ENCODE measurements at places on chromosomes 16 and 17.
A peak's percentile ranks its signal among the peaks of the same experiment; 100 is the strongest.

GRCh38 chr16:50133214-50133613, 19.9 kb upstream of the TENT4B start:
- no peak for DNase-seq

- DNase-seq = no peak
Observed at GRCh38 chr17:63431939-63432804, 13.9 kb downstream of the CYB561 start.

GRCh38 chr16:89924297-89924924, 1.3 kb downstream of the TUBB3 start:
- DNase-seq = peak; percentile 45

GRCh38 chr17:47066095-47066494, 87.0 kb upstream of the RPRML start:
- DNase-seq = no peak

DNA sequence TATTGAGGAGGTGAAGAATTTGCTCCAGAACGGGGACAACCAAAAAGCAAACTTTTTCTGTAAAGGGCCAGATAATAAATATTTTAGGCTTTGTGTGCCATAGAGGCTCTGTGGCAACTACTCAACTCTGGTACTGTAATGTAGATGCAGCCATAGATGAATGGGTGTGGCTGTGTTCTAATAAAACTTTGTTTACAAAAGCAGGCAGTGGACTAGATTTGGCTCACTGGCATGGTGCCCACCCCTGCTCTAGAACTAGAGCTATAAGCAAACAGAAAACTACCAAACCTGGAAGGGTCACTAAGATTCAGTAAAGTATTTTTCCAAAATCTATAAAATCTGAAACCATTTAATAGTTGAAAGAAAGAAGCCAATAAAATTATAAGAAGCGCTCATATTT, 24.6 kb upstream of the SMURF2 start:
- DNase-seq = no peak

DNA sequence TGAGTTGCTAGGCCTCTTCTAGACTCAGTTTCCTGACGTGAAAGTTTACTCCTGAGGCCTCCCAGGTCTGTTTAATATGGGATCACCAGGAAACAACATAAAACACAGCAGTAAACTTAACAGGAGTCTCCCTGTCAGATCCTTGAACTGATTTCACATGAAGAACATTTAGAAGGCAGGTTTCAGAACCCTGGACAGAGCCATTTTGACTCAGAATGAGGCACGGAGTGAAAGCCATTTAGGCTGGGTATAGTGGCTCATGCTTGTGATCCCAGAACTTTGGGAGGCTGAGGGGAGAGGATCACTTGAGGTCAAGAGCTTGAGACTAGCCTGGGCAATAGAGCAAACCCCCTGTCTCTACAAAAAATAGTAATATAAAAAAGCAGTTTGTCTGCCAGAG, 289.1 kb downstream of the CA10 start:
- DNase-seq = peak; percentile 25

- DNase-seq = no peak
Observed at GRCh38 chr17:65592125-65592965, 30.9 kb upstream of the AXIN2 start.

DNA sequence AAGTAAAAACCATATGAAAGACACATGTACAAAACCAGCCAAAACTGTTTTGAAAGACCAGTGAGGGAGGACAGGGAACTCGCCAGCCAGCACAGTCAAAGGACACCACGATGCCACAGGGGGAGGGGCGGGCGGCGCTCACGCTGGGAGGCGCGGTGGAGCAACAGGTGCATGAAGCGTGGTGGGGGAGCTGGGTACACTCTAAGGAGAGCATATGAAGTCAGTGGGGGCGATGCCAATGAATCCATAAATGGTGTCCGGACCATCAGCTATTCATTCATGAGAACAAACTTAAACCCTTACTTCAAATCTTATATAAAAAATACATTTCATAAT, 101.0 kb upstream of the DNAH17 start:
- no peak for DNase-seq

GRCh38 chr16:76444832-76445231, 167.6 kb downstream of the CNTNAP4 start:
- no peak for DNase-seq

DNA sequence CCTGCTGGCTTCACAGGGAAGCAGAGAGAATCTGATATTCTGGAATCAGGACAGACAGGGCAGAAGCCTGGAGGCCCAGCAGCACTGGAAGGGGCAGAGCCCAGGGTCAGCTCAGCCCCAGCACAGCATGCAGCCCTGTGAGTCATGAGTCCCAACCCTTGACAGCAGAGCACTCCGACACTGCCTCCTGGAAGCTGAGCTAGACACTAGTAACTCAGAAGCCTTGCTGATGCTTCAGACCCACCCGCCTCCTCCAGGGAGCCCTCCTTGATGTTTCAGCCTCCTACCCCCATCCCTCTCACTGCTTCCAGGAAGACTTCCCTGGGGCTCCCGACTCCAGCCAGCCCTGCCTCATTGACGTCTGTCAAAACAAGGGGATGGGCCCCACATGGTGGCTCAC, 6.9 kb downstream of the CAMKK1 start:
- DNase-seq = peak; percentile 46

DNA sequence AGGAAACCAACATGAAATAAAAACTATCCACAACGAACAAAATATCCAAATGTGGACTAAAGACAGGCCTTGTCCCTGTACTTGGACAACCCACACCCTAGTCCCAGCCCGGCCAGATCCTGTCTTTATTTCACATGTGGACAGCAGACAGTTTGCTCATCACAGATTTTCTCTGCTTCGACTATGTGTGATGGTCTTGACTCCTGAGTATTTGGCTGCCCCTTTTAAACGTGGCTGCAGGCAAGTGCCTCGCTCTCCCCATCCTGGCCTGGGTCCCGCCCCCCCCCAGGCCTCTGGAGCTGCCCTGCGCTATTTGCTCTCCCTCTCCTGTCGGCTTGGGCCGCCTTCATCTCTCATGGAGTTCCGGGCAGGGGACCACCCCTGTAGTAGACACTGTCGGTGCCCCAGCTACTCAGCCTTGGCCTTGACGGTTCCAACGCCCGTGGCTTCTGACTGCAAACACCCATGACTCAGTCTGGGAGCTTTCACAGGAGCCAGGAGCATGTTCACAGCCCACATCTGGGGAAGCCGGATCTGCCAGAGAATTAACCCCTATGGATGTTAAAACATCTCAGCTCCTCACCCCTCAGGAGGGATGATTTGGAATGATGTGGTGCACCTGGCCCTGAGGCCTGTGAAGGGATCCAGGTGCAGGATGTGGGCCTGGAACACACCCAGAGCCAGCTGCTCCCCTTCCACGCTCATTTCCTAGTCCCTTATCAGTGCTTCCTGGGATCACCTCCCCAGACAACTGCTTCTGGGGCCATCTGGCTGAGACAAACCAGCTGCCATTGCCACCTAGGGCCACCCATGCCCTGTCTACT, 229.7 kb upstream of the RPL38 start:
- DNase-seq = no peak

GRCh38 chr17:28748852-28749515, 5.2 kb downstream of the TRAF4 start:
- DNase-seq = no peak

GRCh38 chr16:18829251-18829650, 27.9 kb upstream of the ARL6IP1 start:
- DNase-seq = no peak

DNA sequence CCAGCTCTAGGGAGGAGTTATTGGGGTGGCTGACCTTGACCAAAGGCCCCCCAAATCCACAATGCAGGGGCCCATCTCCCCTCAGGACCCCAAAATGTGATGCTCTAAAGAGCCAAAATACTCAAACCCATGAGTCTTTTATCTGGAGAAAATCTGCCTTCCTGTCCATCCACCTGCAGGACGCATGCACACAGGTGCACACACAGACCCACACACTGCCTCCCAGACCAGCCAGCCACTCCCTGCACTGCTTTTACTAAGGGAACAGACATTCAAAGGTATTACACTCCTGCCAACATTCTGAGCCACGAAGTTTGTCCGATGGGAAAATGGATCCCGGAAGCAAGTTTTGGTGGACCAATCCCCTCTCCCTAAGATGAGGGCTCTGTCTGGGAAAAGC, 76.1 kb upstream of the CDH5 start:
- no peak for DNase-seq

DNA sequence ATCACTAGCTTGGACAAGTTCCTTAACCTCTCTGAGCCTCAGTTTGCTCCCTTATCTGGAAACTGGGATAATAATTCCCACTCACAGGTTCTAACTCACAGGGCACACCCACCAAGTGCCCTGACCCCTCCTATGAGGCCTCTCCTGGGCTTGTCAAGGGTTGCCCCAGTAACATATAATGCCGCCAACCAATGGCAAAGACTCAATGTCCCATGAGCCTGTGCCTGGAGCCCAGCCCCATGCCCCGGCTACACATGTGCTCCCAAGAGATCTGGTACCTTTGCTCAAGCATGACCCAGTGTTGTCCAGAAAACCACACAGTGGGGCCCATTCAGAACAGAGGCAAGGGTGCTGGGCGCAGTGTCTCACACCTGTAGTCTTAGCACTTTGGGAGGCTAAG, 8.5 kb upstream of the FBXL19 start:
- no peak for DNase-seq

GRCh38 chr17:68820825-68821481, 134.2 kb downstream of the ABCA8 start:
- DNase-seq = no peak
